ENCODE measurements at places on chromosomes 4 and X.

GRCh38 chr4:76690011-76690905 is 207.7 kb downstream of the SOWAHB start:
- no peak for DNase-seq

DNA sequence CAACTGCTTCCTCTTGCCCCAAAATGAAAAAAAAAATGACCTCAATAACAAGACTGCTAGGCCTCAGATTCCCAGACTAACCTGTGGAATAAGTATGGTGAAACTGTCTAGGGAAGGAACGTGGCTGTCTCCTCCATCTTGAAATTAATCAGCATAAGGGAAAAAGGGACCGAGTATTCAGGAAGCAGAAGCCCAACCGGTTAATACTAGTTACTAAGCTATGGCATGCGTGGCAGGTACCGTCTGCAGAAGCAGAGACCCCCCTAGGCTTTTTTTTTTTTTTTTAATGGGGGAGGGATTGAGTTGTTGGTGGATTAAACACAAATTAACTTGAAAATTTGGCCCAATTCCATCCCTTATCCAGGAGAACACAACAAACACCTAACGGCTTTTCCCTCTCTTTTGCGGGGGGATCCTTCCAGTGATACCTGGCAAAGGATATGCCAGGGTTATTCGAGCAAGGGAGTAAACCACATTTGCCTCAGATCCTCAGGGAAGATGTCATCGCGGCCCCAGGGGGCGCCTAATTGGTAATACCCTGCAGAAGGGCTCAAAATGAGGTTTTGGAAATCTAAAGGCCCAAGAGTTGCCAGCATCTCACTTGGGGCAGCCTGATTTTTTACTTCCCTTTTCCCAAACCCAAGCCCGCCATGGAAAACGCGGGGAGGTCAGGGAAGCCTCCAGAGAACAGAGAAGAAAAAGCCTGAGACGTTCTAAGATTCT is 893 bp downstream of the RLIM start:
- no peak for DNase-seq

GRCh38 chr4:253936-254756 is 51.1 kb downstream of the ZNF732 start:
- no peak for DNase-seq

GRCh38 chr4:126906466-126906865 is 726.3 kb upstream of the INTU start:
- no peak for DNase-seq

GRCh38 chrX:41857670-41858069 is 65.7 kb downstream of the CASK start:
- DNase-seq, result no peak

DNA sequence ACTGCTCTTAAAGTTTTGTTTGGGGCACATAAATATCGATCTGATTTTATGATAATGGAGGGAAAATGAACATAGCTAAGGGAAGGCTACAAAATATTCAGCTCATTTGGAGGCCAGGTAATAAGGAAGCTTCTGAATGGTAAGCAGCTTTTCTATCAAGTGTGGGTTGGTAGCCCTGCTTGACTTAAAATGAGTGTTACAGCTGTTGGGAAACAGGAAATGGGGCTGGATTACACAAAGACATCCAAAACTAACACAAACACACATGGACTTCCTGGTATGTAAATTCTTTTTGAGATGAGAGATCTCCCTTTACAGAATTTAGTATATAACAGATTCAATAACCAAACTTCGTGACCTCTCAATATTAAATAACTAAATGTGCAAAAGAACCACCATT is 58.0 kb downstream of the FGF16 start:
- DNase-seq, result peak; percentile 3

- no peak for DNase-seq
Measured at GRCh38 chrX:68708503-68709290, 61.2 kb downstream of the STARD8 start.

DNA sequence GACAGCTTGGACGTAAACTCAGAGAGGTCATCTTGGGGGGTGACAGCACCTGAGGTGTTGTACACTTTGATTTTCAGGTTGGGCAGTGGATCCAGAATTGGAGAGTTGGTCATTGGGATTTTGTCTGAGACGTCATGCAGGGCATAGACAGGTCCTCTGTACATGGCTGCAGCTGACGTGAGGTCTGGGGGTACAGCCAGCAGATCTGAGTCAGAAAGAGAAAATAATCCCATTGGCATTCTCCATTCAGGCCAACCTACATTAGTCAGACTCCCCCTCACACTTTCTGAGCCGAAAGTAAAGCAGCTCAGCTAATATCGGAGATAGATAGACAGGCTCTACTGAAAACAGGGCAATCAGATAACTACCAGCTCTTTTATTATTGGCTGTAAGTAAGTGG is 329.7 kb downstream of the UNC5C start:
- DNase-seq, result peak; percentile 29

GRCh38 chr4:35950442-35950841 is 293.9 kb downstream of the ARAP2 start:
- DNase-seq, result no peak

DNA sequence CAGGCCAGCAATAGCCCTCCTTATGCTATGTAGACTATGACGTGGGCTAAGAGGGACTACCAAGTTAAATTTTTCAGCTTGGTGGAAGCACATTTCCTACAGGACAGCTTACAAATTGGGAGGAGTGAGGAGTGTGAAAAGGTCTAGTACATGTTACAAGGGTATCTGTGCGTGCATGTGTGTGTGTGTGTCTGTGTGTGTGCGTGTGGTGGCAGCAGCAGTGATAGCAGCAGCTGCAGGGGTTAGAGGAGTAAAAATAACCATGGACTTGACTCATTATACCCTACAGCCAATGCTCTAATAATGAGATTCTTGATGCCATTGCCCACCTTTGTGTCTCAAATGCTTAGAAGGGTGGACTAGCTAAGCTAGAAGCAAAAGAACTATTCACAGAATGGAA is 88.6 kb downstream of the SLC9A7 start:
- DNase-seq, result no peak

All from AG09309 (cell line).